ENCODE measurements at places on chromosomes 3 and 15.
A peak's percentile ranks its signal among the peaks of the same experiment; 100 is the strongest.

DNA sequence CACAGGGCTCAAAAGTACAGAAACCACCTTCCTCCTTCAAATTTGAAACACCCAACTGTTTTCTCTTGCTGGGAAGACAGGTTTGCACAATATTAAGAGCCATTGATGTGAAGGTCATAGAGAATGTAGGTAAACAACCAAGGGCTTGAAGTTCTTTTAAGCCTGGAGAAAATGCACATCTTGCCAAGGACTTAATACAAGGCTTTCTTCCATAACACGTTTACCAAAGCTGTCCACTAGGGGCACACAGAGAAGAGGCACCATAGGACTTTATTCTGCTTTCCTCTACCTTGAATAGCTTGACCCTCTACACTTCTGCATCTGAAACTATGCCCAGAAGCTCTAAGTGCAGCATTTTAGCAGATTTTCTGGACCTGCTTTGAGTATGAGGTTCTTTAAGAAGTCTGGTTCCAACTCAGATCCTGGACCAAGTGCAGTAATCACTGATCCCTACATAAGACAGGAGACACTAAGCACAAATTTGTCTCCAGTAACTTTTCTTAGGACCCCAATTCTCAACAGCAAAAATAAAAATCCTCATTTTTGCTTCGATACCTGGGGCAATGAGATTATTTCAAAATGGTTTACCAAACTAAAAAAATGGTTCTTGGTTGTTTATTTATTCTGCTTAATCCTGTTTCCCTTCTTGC is 138.0 kb downstream of the FBN1 start:
- DNase-seq = no peak

GRCh38 chr3:16102187-16102561 is 72.3 kb upstream of the GALNT15 start:
- DNase-seq = no peak

DNA sequence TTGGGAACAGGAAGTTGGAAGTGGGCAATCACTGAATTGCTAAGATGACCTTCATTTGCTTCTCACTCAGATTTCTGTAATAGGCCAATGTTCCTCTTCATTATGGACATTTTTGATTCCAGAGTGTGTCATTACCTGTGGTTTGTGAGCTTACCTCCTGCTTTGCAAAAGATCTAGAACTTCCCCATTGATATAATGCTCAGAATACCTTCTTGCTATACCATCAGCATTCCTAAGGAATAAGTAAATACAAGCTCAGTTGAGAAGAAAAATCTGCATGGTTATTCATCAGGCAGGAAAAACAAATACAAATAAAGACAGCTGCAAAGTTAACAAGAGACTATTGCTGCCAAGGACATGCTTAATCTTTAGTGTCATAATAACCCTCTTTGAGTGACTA is 5.6 kb upstream of the RPL14 start:
- no peak for DNase-seq

- DNase-seq = no peak
These were observed 6.1 kb upstream of the SPTBN5 start for GRCh38 chr15:41899854-41900442.

- DNase-seq = no peak
These were observed 17.2 kb downstream of the TMOD3 start for GRCh38 chr15:51846463-51847230.

- DNase-seq = no peak
These were observed 30.5 kb downstream of the CACNA2D2 start for GRCh38 chr3:50472958-50473357.

- no peak for DNase-seq
These were observed 355.0 kb upstream of the ROBO2 start for GRCh38 chr3:76684946-76685345.

DNA sequence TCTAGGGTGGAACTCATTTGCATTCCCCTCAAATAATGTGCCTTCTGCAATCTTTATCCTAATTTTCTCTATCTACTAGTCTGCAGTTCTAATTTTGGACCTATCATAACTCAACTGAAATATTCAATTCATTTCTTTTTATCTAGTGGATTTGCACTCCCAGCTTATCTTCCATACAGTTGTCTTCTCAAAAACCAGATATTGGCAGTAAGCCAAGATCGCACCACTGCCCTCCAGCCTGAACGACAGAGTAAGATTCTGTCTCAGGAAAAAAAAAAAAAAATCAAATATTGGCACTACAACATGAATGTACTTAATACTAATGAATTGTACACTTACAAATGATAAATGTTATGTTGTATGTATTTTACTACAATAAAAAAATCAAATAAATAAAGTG is 18.0 kb upstream of the CHMP2B start:
- DNase-seq = no peak

DNA sequence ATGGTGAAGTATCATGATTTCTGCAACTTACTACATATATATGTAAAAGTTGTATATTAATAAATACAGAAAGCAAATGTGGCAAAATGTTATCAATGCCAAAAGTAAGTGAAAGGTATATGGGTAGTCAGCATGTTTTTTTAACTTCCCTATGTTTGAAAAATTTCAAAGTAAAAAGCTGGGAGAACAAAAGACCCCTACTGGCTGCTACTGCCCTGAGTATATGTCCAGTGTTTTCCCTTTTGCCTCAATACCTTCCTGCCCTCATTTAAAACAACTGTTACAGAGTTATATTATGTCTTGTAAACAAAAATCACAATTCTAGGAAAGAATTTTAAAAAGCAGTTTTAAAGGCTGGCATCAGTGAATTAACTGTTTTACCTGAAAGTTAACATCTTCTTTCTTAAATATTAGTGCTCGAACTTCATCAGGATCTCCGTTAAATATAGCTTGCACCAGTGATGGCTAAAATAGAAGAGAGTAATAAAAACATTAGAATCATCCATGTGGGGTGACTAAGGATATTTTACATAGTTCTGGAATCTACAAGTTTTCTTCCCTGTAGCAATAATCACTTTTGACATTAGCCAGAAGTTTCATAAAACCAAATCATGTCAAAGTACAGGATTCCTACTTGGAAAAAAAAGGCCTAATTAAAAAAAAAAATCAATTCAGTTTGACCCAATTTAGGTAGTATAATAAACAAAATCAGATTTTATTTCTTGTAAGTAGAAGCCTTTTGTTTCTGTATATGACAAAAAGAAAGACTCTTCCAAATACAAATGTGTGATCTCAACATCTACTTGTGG is 2.7 kb downstream of the ANKRD28 start:
- no peak for DNase-seq

DNA sequence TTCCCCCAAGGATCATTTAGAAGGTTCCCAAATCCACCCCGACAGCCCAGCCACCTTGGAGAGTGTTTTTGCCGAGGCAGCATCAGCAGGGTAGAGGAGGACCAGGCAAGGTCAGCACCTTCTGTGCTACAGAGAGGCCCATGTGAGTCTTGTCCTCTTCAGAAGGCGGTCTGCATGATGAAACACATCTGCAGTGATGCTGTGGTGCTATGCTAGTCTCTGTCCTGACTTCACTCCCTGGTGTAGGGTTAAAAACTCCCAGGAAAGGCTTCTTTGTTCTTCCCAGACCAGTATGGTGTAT is 87.9 kb downstream of the ITPR1 start:
- no peak for DNase-seq

DNA sequence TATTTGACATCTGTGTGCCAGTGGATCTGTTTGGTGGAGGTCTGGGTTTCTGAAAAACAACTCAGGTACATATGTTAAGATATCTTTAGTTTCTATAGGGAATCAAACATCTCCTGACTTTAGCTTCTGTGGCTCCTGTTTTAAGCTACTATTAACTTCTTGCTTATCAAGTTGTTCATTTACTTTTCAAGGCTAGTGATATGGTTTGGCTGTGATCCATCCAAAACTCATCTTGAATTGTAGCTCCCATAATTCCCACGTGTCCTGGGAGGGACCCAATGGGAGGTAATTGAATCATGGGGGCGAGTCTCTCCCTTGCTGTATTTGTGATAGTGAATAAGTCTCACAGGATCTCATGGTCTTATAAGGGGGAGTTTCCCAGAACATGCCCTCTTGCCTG is 41.4 kb downstream of the ZNF860 start:
- no peak for DNase-seq

DNA sequence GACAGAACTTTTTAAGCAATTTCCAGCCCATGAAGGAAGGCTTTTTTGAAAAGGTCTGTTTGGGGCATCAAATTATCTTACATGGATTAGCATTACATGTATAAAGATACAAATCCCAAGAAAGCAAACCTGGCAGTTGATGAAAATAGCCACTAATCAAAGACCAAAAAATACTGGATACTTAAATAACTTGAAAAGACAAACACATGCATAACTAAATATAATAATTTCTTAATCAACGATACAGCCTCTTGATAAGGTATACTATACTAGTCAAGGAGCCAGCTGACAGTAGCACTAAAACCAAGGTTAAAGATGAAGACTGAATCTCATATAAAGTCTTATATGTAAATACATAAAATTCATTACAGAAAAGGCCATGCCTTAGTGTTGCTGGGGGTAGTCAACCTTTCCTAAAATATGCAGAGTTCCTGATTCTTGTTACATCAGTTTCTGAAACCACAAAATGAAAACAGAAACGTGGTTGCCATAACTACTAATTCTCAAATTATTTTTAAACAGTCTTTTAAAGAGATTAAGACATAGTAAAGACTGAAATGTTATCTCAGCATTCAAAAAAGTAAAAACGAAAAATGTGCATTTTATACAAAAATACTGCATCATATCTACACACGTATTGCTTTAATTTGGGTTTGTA is 2.0 kb downstream of the ANKRD28 start:
- DNase-seq = no peak

GRCh38 chr3:8445861-8446260 is 55.8 kb upstream of the LMCD1 start:
- no peak for DNase-seq

- DNase-seq = peak; percentile 20
These were observed 607 bp upstream of the IMP3 start for GRCh38 chr15:75640483-75641178.

GRCh38 chr3:130732501-130732900 is 14.1 kb downstream of the PIK3R4 start:
- no peak for DNase-seq

DNA sequence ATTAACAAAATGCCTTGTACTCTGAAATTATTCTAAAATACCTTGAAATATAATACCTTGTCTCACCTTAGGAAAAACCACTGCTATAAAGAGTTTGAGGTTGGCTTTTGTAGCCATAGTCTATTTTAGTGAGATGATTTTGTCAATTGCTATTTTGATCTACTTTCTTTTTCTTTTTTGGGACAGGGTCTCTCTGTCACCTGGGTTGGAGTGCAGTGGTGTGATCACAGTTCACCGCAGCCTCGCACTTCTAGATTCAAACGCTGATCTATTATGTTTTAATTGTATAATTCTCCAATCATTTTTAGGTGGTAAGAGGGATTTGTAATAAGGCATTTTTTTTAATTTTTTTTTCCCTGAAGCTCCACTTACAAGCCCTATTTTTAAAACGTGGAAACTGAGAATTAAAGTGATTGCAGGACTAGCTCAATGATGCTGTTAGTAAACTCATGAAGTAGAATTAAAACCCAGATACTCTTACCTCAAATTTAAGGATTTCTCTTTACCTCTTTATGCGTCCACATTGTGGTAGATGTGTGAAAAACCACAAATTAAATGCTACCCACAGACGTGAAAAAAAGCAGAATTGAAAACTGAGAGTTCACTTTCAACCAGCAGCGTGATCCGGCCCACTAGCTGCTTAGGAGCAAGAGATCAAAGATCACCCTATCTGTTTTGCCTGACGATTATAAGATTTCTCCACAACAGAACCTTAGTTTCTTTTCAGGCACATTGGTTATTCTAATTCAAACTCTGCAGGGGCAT is 384.2 kb downstream of the CGGBP1 start:
- no peak for DNase-seq

GRCh38 chr3:124117486-124117885 is 125.6 kb upstream of the ROPN1 start:
- no peak for DNase-seq

- DNase-seq = no peak
These were observed 19.6 kb downstream of the PPARG start for GRCh38 chr3:12308517-12308916.

- DNase-seq = no peak
These were observed 79.3 kb upstream of the SKOR1 start for GRCh38 chr15:67746022-67746421.

GRCh38 chr15:90884719-90885431 is 571 bp downstream of the FES start:
- no peak for DNase-seq

DNA sequence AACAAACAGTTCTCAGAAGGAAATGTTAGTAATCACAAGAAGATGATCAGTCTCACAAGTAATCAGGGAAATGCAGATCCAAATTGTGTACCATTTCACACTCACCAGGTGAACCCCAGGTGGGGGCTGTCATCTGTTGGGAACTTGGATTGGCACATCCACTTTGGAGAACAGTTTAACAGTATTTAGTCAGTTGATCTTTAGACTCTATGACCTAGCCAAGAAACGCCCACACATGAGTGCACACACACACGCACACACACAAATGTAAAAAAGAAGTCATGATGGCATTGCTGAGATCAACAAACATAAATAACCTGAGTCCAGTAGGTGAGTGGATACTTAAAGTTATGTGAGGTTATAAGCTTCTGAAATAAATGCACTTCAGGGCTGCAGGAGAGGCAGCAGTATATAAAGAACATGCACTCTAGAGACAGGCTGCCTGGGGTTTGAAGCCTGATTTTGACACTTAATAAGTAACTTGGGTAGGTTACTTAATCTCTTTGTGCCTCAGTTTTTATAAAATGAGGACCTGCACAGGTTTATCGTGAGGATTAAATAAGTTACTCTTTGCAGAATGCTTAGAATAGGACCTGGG is 17.7 kb downstream of the ACVR2B start:
- no peak for DNase-seq

DNA sequence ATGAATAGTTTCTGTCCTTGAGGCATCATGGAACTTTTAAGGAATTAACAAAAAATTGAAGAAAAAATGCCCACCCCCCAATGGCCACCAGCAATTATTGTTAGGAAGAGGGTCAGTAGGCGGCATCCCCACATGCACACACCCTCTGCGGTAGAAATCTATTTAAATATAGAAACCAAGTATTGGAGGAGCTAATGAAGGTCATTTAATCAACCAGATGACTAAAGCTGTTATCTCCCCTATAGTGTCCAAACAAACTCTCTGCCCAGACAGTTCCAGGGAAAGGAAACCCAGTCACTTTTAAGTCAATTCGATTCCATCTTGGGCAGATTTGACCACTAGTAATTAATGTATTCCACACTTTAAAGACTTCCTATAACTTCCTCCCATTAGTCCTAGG is 47.1 kb downstream of the DGKG start:
- DNase-seq = no peak

GRCh38 chr3:13303410-13303809 is 116.7 kb downstream of the NUP210 start:
- no peak for DNase-seq

- no peak for DNase-seq
These were observed 49.2 kb downstream of the TPRA1 start for GRCh38 chr3:127541320-127541719.

DNA sequence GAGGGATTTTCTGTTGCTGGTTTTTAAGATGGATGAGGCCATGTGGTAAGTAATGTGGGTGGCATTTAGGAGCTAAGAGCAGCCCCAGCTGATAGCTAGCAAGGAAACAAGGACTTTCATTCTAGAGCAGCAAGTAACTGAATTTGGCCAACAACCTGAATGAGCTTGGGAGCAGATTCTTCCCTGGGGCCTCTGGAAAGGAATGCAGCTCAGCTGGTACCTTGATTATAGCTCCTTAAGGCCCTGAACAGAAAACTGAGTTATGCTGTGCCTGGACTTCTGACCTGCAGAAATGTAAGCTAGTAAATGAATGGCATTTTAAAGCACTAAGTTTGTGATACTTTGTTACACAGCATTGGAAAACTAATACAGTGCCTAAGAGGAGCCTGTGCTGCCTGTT is 565.5 kb downstream of the PDCD6IP start:
- no peak for DNase-seq
